ENCODE measurements at places on chromosomes 6 and 20. TPM values are rescaled to one million over a fixed set of nuclear protein-coding genes. Genes with fewer than 3 reads are reported as not detected.
A peak's percentile ranks its signal among the peaks of the same experiment; 100 is the strongest.

- DNase-seq, result no peak
- H3K4me3 ChIP-seq, result no peak overlapping the region
- H3K4me1 ChIP-seq, result no peaks in the 10 kb centered on the region
- no peaks in the 10 kb centered on the region for H3K27me3 ChIP-seq
- H3K27ac ChIP-seq, result no peak overlapping the region
- H3K36me3 ChIP-seq, result no peaks in the 10 kb centered on the region
Measured at GRCh38 chr6:5673019-5673790, 333.5 kb downstream of the NRN1 start.

DNA sequence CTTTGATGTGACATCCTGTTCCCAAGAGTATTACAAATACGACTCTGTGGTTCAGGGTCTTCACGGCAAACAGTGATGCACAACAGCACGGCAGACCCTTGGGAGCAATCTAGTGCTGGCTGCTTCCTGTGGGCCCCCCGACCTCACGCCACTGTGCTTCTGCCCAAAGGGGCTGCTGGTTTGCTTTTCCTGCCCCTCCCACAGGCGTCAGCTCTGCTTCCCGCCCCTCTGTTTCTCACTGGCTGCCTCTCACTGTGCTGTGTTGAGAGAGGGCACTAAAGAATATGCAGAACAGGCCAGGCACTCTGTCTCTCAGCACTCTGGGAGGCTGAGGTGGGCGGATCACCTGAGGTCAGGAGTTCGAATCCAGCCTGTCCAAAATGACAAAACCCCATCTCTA lies 554.5 kb upstream of the AGPAT4 start:
- DNase-seq, result no peak
- no peak overlapping the region for H3K27ac ChIP-seq
- H3K4me1 ChIP-seq, result no peaks in the 10 kb centered on the region
- no peaks in the 10 kb centered on the region for H3K27me3 ChIP-seq

DNA sequence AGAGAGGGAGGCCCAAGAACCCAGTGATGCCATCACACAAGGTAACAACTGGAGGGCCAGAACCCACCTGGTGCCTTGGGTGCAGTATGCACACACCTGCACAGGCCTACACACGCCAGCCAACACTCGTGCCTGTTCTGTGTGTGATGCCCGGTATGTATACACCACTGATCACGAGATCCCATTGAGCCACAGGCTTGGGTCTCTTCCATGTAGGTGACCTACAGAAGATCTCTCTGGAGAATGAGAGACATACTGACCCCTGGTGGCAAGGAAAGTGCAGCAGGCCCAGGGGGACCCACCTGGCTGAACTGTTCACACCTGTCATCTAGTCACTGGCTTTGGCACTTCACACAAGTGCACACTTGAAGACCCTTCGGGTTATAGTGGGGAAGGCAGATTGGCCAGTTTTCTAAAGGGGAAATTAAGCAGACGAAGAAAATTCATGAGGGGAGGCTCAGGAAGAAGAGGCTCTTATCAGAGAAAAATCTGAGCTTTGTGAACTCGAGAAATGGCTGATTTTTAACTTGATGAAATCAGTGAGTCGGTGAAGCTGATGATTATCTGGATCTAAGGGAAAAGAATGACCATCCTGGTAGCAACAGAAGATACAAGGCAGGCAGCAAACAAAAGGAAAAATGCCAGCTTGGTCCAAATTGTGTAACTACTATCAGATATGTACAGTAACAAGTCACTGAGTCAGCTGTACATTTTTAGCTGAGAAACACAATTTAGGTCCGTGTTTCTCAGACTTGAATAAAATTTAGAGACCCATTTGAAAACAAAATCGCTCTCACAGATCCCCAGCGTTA lies 69.1 kb upstream of the PBOV1 start:
- H3K27me3 ChIP-seq, result no peaks in the 10 kb centered on the region
- H3K36me3 ChIP-seq, result no peaks in the 10 kb centered on the region
- no peak overlapping the region for H3K27ac ChIP-seq

DNA sequence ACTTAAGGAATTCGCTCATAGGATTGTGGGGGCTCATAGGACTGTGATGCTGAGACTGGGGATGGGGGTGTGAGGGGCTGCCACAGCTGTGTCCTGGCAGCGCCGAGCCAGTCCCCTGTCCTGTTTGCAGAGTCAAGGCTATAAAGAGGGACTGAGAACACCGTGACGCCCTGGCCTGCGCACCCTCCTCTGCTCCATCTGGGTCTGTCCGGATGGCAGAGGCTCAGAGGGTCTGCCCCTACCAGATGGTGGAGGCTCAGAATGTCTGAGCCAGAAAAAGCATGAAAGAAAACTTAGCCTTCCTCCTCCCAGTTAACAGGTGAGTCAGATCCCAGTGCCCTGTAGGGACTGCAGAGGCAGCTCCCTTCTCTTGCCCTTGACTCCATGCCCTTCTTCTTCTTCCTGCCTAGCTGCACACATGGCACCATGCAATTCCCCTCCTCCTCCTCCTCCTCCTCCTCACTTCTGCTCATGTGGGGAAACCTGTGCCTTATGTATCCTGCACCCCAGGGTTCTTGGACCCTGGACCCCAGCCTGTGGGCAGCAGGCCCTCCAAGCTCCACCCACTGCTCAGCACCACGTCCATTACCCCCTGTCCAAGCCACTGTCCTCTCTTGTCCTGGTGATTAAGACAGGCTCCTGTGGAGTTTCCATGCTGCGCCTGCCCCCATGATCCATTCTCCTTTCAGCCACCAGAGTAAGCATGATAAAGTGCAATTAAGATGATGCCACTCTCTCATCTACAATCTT lies 410.0 kb upstream of the SULF2 start:
- no peaks in the 10 kb centered on the region for H3K4me1 ChIP-seq
- no peaks in the 10 kb centered on the region for H3K27me3 ChIP-seq
- H3K27ac ChIP-seq, result no peak overlapping the region
- H3K36me3 ChIP-seq, result no peaks in the 10 kb centered on the region
- H3K4me3 ChIP-seq, result no peak overlapping the region

- no peaks in the 10 kb centered on the region for H3K4me1 ChIP-seq
- no peaks in the 10 kb centered on the region for H3K36me3 ChIP-seq
- no peaks in the 10 kb centered on the region for H3K27me3 ChIP-seq
Measured at GRCh38 chr20:1297486-1297885, 31.4 kb downstream of the SNPH start.

GRCh38 chr6:153625089-153625488 lies 414.0 kb upstream of the OPRM1 start:
- no peak overlapping the region for H3K4me3 ChIP-seq
- no peaks in the 10 kb centered on the region for H3K27me3 ChIP-seq
- H3K4me1 ChIP-seq, result no peaks in the 10 kb centered on the region
- H3K27ac ChIP-seq, result no peak overlapping the region
- DNase-seq, result no peak

DNA sequence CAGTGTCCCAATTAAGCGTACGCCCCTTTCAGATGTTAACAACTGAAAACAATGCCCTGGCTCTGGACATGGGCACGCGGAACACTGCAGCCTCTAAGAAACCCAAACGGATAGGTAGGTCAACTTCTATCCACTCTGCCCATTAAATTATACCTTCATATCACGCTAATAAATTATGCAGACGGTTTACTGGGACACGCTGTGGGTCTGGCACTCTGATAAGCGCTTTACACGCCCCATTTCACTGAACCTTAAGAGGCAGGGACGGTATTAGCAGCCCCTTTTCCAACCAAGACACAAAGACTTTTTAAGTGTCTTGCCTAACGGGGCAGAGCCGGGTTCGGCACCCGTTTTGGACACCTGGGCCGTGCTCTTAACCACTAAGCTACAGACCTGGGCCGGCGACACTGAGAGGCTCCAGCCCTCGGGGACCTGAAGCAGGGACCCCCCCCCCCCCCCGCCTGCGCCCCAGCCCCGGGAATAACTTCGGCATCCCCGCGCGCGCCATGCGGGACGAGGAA lies 744 bp downstream of the STAU1 start:
- H3K27me3 ChIP-seq, result no peaks in the 10 kb centered on the region
- peak overlapping the region; percentile 96 for H3K4me3 ChIP-seq
- no peaks in the 10 kb centered on the region for H3K36me3 ChIP-seq
- H3K27ac ChIP-seq, result peak overlapping the region; percentile 92
- no peak for DNase-seq

DPPA5 gene
- not detected for total RNA-seq

EYA2 gene
- total RNA-seq, result 5.4 TPM

- H3K4me1 ChIP-seq, result no peaks in the 10 kb centered on the region
- H3K4me3 ChIP-seq, result no peak overlapping the region
- no peak overlapping the region for H3K27ac ChIP-seq
- no peak for DNase-seq
- H3K36me3 ChIP-seq, result no peaks in the 10 kb centered on the region
Measured at GRCh38 chr6:150322466-150322871, 46.3 kb upstream of the IYD start.

Measured in breast epithelium (tissue), 4 donors.